ENCODE measurements at places on chromosomes 6 and 20.

- DNase-seq: peak; percentile 30
These were observed 54.5 kb downstream of the ADGRG6 start for GRCh38 chr6:142356201-142356883.

GRCh38 chr6:90328004-90328403, 31.4 kb upstream of the BACH2 start:
- no peak for DNase-seq

- DNase-seq: peak; percentile 58
These were observed 39.6 kb downstream of the ESR1 start for GRCh38 chr6:151847064-151847463.

- no peak for DNase-seq
These were observed 727.6 kb downstream of the PTPRT start for GRCh38 chr20:42461965-42462593.

DNA sequence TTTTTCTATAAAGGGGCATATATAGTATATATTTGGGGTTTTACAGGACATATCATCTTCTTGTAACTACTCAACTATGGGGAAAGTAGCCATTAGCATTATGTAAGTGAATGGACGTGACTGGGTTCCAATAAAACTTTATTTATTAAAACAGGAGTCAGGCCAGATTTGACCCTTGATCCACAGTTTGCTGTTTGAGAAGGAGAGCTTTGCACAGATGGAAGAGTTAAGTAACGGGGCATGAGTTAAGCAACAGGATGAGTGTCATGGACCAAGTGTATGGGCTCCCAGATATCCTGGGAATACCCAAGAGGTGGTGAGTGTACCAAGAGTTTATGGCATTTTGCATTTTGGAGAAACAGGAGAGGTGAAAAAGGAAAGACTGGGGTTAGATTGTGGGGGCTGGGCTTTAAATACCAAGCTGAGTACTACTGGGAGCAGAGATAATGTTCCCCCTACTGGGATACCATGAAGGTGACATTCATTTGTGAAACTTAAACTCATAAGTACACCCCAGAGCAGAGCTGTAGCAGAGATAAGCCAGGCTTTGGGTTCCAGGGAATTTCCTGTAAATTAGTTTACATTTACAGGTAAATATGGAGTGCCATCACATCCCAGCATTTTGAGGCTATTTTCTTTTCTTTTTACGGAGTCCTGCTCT, 18.5 kb upstream of the SCUBE3 start:
- peak; percentile 29 for DNase-seq

- no peak for DNase-seq
These were observed 54.4 kb downstream of the FAM184A start for GRCh38 chr6:119024111-119024510.

DNA sequence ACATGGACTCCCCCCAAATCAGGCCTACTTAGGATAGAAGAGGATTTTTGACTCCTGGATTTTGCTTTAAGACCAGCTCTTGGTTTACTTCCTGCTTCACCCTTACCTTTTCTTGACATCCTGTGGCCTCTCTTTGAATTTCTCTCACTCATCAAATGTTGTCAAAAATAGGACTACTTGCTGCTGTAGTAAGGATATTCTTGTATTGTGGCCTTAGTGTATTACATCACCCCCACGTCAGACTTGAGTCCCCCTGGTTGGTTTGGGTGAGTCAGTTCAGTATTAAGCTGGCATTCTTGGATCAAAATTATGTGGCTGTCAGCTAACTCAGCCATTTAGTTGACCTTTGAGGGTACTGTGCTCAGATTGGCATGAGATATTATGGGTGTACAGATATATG, 1.1 kb downstream of the TPX2 start:
- no peak for DNase-seq

- no peak for DNase-seq
These were observed 4.5 kb downstream of the COL11A2 start for GRCh38 chr6:33187809-33188208.

GRCh38 chr6:18216411-18216810, 47.9 kb downstream of the DEK start:
- DNase-seq: no peak

DNA sequence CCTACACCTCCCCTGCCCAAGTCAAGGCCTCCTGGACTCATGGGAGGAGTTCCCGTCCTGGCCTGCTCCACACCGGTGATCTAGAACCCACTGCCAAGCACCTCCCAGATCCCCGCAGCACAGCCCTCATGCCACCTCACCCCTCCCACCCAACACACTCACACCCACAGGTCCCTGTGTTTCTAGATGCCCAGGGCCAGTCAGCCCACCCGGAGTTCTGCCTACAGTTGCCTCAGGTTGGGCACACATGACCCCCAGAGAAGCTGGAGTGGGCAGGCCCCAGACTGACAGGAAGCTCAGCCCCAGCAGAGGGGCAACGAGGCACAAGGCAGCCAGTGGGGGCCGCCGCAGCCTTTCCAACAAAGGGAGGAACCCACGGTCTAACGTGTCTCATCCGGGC, 29.6 kb downstream of the RRBP1 start:
- DNase-seq: no peak

DNA sequence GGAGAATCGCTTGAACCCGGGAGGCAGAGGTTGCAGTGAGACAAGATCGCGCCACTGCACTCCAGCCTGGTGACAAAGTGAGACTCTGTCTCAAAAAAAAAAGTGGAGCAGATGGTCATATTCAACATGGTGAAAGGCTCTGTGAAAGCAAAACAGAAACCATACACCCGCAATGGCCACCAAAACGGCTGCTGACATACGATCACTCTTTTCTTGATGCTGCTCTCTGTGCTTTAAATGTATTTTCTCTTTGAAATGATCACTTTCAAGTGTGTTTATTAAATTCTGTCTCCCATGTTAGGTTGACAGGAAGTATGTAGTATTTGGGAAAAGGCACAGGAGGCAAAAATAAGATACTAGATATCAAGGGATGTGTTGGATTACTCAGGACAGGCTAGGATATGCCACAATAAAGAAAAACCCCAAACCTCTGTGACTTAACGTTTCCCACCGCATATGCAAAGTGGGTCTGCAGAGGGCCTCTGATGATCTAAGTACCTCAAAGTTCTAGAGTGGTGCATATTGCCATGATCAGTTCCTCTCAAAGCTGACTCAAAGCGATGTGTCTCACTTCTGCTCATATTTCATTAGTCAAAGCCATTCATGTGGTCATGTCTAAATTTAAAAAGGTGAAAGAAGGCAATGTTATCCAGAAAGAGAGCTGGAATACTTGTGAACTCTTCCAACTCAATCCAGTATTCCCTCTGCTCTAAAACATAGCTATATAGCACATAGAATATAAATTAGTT, 155.1 kb upstream of the SOX4 start:
- DNase-seq: no peak

Data from OCI-M1 (cell line).